Cardiac fibroblast (primary cell): ENCODE measurements at places on chromosomes 12 and 14.

GRCh38 chr12:1781772-1782171 lies 38.6 kb upstream of the LRTM2 start:
- DNase-seq: no peak

DNA sequence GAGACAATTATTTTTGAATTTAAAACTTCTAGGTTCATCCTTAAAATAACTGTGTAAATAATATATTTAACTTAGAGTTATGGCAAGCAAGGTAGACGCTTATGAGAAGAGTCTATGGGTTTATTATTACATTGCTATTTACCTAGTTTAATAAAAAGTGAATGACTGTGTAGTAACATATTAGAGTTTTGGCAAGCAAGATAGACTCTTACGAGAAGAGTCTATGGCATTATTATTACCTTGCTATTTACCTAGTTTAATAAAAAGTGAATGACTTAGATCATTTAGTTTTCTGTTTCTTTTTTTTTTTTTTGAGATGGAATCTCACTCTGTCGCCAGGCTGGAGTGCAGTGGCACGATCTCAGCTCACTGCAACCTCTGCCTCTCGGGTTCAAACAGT lies 3.8 kb downstream of the RNF34 start:
- DNase-seq: no peak

GRCh38 chr12:69739287-69740191 lies 879 bp downstream of the RAB3IP start:
- peak; percentile 49 for DNase-seq

DNA sequence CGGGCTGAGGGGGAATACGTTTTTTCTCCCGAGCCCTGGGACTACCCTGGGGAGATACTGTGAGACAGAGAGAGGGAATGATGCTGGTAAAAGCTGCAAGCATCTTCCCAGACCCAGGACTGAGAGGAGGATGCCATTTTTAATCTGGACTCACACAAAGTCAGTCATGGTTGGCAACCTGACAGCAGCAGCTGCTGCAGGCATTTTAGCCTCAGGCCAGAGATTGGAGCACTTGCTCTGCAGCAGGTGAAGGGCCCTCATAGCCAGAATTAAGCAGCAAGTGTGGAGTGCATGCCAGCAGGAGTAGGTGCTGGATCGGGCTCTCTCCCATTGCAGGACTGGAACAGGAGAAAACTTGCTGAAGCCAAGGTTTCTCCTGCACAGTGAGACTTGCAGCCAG lies 361.1 kb upstream of the CLEC14A start:
- peak; percentile 1 for DNase-seq

- no peak for DNase-seq
These were observed 13.4 kb downstream of the HECTD4 start for GRCh38 chr12:112368856-112369255.

- DNase-seq: peak; percentile 51
These were observed 79.9 kb downstream of the NEDD1 start for GRCh38 chr12:96986883-96987523.

DNA sequence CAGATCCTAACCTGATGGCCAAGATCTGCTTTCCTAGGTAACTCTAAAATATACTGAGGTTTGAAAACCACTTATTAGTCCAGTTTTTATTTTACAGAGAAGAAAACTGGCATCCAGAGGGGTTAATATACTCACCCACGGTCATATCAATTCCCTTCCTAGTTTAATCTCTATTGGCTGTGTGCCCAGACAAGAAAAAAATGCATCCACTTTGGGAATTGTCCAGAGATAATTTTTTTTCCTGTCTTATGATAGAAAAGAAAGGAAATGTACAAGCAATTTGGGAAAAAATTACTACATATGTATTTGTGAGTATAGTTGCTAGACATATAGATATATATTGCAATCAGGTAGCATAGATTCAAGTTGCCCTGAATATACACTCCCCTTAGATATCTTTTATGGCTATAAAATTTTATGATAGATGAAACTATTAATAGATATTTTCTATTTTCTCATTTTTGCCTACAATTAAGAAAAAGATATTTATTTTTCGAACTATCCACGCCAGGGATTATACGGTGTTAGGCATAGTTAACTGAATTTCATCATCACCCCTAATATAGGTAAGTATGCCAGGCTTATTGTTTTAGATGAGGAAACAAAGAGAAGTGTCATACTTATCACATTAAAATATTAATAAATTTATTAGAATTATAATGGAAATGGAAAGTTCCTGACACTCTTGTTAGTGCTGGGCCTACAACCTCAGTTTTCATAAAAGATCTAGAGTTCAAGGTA lies 100.5 kb upstream of the SLC38A2 start:
- DNase-seq: peak; percentile 90

GRCh38 chr14:71235875-71236274 lies 328.6 kb downstream of the PCNX1 start:
- DNase-seq: no peak

GRCh38 chr14:90624732-90625400 lies 191.4 kb downstream of the TTC7B start:
- DNase-seq: no peak

GRCh38 chr12:60263161-60263560 lies 667.3 kb downstream of the SLC16A7 start:
- DNase-seq: peak; percentile 64

GRCh38 chr14:72614365-72614764 lies 279.5 kb downstream of the DPF3 start:
- no peak for DNase-seq

GRCh38 chr12:90910958-90911357 lies 44.0 kb downstream of the CCER1 start:
- no peak for DNase-seq

DNA sequence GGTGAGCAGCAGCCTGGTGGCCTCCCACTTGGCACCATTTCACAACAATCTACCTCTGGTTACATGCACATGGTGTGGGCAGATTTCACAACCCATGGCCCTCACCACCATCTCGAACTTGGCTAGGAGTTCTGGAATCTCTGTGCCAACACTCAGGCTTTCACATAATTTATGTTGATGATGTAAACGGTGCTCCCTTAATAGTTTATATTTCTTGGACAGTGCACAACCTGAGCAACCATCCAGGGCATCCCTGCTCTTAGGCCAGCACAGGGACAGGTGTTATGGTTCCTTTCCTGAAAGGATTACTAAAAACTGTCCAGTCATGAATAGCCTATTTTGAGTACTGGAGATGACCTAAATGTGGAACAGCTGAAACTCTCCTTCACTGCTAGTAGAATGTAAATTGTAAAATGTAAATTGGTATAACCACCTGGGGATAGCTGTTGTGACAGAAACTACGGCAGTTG lies 28.6 kb downstream of the ABCB9 start:
- peak; percentile 23 for DNase-seq

GRCh38 chr14:99231161-99231849 lies 40.7 kb downstream of the BCL11B start:
- no peak for DNase-seq
